Progenitor cell of endocrine pancreas (in vitro differentiated cells): ENCODE measurements at places on chromosomes 7 and 10. TPM values are rescaled to one million over a fixed set of nuclear protein-coding genes. Genes with fewer than 3 reads are reported as not detected.

DNA sequence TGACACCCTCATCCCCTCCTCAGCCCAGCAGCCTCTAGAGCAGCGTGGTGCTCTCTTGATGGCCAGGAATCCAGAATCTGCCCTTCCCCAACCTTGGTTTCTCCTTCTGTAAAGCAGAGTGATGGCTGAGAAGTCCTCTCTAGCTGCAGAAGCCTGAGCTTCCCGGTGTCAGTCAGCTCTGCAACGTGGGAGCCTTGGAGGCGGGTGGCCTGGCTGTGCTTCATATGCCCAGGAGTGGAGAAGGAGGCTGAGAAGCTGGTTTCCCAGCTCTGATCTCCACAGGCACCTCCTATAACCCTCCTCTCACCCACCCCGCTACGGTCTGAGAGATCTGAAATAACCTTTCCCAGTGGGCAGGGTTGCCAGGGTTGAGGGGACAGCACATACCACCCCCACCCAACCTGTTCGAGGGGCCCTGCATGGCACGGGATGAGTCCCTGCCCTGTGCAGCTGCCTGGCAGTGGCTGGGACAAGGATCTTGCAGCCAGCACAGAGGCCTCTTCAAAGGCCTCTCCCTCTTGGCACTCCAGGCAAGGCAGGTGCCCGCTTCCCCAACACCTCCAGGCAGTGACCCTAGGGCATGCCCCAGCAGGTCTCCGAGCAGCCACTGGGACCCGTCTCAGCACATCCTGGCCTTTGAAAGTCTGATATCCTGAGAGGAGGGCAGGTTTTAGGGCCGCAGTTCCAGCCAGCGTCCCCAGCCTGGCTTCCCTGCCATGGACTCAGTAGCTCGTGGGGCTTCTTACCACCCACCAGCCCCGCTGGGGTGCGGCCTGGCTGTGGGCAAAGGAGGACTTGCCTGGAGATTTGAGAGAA is 18.3 kb upstream of the SLC29A3 start:
- DNase-seq: no peak

DNA sequence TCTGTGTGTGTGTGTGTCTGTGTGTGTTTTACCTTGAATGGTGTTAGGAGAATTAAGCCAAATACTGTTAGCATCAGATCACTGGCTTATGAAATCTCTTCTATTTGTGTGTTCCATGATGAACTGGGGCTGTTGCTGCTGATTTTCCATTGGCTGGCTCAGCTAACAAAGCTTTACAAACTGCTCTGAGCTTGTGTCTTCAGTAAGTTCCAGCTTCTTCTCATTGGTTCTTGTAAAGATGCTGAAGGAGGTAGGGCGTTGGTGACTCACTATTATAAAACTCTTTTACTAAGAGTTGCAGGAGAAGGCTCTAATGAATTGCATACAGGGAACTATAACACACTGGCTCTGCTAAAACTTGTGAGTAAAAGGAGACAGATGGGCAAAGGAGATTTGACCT is 136.4 kb upstream of the PRKCQ start:
- DNase-seq: no peak

DNA sequence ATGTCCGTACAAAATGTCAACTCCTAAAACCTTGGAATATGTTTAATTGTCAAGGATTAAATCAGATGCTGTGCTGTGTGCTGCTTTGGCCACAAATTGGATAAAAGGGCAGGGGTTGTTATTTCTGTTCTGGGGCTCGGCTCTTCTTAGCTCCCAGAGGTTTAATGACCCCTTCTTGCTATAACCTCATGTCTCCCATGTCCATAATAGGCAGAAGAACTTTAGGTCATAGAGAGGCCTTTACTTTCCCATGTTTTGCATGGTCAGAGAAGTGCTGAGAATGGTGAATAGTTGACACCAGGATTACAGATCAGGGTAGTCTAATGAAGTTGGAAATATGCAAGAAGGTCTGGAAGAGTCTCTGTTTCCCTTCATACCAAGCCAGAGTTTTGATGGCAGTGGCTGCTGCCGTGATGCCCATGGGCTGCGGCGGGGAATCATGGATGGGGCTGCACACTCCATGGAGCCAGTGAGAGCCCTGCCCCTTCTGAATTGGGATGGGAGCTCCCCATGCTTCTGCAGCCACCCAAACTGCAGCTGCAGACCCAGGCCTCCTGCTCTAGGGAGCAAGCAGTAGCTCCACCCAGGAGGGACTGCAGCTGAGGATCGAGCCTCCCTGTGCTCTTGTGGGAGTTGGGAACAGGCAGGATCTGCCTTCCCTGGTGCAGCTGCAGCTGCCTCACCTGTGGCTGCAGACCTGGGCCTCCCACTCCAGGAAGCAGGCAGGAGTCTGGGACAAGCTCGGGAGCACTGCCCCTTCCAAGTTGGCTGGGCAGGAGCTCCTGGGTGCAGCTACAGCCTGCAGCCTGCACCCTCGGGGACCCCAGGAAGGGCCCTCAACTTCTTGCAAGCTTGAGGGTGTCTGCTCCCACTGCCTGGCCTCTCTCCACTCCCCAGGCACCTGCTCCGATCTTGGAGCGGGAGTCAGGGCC is 23.1 kb upstream of the STEAP4 start:
- DNase-seq: no peak

- DNase-seq: no peak
Observed at GRCh38 chr10:75466886-75467285, 35.5 kb downstream of the LRMDA start.

DNA sequence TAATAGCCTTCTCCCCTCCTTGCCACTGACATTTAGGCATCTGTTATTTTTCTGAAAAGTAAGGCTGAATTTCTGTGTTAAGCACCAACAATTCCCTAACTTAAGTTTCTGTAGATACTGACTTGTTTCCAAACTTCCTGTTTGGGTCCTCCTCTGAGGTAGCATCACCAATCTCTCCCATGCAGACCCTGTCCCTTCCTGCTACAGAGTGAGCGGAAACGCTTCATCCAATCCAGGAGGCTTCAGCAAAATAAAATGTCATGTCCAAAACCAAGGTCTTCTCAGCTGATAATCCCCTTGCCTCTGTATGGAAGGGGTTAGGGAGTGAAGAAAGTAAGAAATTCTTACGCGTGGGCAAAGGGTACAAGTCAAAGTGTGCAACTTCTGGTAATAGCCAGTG is 29.9 kb downstream of the XPNPEP1 start:
- no peak for DNase-seq

DNA sequence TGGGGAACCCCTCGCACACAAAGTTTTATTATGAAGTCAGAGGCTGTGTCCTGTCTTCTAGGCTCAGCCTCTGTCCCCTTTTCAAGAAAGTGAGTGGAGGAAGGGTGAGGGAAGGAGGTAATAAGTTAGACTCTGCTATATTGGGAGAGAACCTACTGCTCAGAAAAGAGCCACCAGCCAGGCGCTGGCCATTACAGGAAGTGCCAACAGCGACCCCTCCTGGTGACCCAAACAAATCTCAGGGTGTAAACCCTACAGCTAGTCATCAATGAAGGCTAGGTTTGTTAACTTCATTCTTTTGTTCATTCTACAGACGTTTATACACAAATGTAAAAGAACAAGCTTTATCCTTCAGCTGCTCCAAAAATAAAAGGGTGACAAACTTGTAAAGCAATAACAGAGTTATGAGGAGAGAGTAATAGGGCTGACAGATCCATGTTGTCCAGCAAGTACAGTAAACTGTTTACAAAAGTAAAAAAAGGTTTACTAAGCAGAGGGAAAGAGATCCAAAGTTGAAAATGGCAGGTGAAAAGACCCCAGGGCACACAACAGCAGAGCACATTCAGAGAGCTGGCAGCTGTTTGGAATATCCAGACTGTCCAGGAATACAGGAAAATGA is 82.7 kb downstream of the FAM204A start:
- peak; percentile 40 for DNase-seq

DNA sequence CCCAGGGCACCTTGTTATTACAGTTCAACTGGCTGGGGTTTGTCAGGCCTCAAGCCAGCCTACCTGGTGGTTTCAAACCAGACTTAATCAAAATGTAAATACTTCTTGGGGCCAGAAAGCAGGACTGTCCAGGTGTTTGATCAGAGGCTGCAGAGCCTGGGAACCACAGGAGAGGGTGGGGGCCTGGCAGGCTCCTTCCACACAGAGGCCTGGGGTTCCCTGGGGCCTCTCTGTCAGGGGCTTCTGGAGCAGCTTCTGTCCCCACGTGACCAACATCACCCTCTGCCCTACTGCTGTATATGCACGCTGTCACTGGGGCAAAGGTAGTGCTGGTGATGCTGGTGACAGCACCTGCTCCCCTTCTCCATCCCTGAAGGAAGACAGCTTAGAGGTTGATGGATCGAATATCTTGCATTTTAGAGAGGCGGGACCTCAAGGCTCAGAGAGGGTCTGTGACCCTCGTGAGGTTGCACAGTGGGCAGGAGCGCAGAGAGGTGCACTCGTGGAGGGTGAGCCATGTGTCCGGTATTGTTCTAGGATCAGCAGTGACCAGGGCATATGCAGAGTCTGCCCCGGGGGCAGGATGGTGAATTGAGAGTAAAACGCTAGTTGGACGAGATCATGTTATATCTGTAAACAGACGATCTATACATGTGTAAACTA is 95.4 kb downstream of the GRK5 start:
- no peak for DNase-seq

DNA sequence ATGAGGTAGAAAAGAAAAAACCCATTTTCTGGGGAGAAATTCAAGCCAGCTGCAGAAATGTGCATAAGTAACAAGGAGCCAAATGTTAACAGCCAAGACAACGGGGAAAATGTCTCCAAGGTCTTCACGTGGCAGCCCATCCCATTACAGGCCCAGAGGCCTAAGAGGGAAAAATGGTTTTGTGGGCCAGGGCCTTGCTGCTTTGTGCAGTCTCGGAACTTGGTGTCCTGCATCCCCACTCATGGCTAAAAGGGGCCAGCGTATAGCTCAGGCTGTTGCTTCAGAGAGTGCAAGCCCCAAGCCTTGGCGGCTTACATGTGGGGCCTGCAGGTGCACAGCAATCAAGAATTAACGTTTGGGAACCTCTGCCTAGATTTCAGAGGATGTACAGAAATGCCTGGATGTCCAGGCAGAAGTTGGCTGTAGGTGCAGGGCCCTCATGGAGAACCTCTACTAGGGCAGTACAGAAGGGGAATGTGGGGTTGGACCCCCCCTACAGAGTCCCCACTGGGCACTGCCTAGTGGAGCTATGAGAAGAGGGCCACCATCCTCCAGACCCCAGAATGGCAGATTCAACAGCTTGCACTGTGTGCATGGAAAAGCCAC is 9.0 kb downstream of the ORC5 start:
- DNase-seq: no peak

DNA sequence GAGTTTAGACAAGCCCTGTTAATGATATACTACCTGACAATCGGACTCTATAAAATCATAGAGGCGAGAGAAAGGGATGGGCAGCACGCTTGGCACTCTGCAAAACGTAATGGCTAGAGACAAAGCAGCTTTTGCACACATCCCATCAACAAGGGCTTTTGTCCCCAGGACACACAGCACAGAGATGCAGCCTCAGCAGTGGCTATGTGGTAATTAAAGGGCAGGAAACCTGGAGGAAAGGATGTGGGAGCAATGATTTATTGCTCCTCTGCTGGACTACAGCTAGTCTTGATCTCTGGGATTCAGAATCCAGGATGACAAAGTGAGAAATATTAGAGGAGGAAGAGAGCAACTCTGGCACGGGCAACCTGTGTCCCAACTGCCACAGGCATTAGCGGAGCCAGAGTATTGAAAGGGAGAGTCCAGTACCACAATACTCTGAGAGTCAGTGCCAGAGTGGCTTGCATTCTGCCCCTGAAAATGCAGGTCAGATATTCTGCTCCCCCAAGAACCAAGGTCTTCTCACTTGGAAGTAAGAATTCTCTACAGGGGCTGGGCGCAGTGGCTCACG is 96.5 kb downstream of the ARMH3 start:
- DNase-seq: no peak

GRCh38 chr7:31004393-31004792 is 40.6 kb downstream of the GHRHR start:
- DNase-seq: no peak

GRCh38 chr7:32068411-32069101 is 1.7 kb downstream of the PDE1C start:
- no peak for DNase-seq

GRCh38 chr10:43318976-43319960 is 52.2 kb upstream of the FXYD4 start:
- DNase-seq: no peak

- DNase-seq: no peak
Observed at GRCh38 chr7:144653449-144653848, 182.4 kb downstream of the TPK1 start.

DNA sequence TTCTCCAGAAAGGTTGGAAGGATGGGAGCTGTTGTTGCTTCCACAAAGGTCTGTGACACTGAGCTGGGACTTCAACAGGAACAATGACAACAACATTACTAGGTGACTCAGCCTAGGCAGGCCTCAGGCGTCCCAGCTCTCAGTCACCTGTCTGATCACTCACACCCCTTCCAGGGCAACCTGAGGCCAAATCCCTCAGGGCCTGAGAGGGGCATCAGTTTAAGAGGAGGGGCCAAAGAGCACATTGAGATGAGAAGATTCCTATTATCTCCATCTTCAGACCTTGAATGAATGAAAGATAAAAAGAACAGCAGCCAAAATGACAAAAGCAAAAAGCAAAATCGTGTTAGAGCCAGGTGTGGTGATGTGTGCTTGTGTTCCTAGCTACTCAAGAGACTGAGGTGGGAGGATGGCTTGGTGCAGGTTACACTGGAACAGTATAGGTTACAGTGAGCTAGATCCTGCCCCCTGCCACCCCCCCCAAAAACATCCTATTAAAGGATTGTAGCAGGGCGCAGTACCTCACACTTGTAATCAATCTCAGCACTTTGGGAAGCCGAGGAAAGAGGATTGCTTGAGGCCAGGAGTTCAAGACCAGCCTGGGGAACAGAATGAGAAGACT is at the start of gene ATG9B:
ATG9B (minus strand) TSS at position 60 of the 622 bp plus-strand sequence. CDS start 71 bp downstream, outside the sequence.
- DNase-seq: no peak

GRCh38 chr10:101301111-101301731 is 52.7 kb upstream of the BTRC start:
- no peak for DNase-seq

DNA sequence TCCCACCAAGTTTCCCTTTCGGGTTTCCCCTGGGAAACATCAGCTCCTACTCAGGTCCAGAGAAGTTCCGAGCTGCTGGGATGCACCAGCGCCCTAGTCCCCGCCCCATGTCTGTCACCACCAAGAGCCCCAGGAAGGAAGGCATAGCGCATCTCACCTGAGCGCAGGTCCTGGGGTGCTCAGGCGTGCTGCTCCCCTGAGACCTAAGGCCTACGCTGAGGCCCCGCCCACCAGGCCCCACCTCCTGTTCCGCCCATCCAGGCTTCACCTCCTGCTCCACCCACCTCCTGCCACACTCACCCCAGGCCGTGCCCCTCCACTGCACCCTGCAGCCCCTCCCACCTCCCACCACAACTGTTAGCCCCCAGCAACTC is 1.2 kb upstream of the TFR2 start:
- DNase-seq: no peak

GRCh38 chr7:116171094-116171493 is 39.2 kb upstream of the TES start:
- no peak for DNase-seq

GRCh38 chr10:104246976-104247375 is 7.7 kb upstream of the GSTO1 start:
- no peak for DNase-seq

GRCh38 chr10:23344241-23344841 is at the start of gene C10orf67:
Gene C10orf67, minus strand, starts transcription at chr10:23344797. Its CDS starts 23 bp downstream, at chr10:23344774.
- peak; percentile 14 for DNase-seq

The RELN gene
- 5.4 and 6.9 TPM in 2 replicates for total RNA-seq

The KLF14 gene
- 0.09 and 0.14 TPM in 2 replicates for total RNA-seq

The ACTL6B gene
- total RNA-seq: 4.1 and 4.2 TPM in 2 replicates

The POLR2J3 gene
- 28.2 and 31.5 TPM in 2 replicates for total RNA-seq

The ANKRD2 gene
- total RNA-seq: not detected in 2 replicates

The PAPOLB gene
- 0.07 and 0.10 TPM in 2 replicates for total RNA-seq

The MMD2 gene
- not detected in 2 replicates for total RNA-seq

The SPDYE9 gene
- 0.22 TPM in 1 of 2 replicates, not detected in the other for total RNA-seq
